Activated T-cell treated with anti-CD3 and anti-CD28 coated beads for 48 hours (primary cell): ENCODE measurements at places on chromosomes 7 and 10.

DNA sequence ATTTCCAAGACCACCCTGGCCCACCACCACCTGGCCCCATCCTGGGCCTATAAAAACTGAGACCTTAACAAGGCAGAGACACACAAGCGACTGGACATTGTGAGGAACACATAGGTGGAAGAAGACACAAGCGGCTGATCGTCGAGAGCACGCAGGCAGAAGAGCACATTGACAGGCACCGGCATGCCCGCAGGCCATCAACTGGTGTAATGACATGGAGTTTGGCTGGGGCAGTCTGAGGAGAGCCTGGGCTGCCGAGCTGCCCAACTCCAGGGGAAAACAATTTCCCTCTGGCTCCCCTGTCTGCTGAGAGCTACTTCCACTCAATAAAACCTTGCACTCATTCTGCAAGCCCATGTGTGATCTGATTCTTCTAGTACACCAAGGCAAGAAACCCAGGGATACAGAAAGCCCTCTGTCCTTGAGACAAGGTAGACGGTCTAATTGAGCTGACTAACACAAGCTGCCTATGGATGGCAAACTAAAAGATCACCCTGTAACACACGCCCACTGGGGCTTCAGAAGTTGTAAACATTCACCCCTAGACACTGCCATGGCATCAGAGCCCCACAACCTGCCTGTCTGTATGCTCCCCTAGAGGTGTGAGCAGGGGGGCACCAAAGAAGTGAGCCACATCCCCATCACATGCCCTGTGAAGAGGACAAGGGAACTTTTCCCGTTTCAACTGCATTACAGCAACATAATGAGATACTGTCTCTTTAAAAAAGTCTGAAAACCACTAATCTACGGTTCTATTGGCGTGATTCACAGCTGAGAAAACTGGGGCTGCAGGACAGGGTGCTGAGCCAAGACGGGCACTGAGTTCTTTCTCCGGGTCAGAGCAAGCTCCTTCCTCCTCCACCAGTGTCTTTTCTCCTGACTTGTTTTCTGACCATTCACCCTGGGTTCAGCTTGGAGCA lies 18.5 kb upstream of the TNS3 start:
- no peak for DNase-seq

- no peak for DNase-seq
Measured at GRCh38 chr10:63042256-63042655, 90.9 kb upstream of the NRBF2 start.

DNA sequence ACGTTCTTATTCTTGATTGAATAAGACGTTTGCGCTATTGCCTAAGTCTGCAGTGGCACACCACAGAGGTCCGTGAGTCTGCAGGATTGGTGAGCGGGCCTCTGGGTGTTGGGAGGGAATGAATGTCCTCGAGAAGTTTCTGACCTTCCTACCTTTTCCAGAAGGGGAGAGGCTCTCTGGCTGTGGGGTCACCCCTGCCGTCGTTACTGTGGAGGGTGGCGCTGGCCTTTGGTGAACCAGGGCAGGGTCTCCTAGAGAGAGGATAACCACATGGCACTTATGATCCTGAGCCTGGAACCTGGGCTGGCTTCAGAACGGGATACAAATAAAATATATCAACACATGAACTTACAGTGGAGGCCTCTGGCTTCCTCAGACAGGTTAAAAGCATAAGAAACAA lies 13.8 kb downstream of the IL15RA start:
- no peak for DNase-seq

- no peak for DNase-seq
Measured at GRCh38 chr7:78953726-78954363, 499.6 kb downstream of the MAGI2 start.

DNA sequence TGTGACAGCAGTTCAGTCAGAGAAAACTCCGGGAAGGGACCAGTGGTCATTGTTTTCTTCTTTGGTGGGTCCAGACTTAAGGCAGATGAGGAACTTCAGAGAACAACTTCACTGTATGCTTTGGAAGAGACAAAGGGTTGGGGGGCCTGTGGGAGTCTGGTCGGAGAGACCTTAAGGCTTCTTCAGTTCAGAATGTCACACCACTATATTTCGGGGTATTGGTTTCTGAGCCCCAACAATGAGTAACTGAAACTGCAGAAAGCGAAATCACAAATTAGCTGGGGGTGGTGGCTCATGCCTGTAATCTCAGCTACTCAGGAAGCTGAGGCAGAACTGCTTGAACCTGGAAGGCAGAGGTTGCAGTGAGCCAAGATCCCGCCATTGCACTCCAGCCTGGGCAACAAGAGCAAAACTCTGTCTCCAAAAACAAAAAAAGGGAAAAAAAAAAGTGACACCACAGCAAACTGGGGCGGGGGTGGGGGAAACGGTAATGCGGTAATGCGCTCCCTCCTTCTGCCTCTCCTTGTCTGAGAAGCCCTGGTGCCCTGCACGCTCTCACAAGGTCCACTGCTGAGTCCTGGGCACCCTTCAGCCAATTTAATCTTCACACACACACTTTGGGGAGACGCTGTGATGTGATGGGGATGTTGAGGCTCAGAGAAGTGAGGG lies 2.2 kb upstream of the ADIRF start:
- DNase-seq: no peak

DNA sequence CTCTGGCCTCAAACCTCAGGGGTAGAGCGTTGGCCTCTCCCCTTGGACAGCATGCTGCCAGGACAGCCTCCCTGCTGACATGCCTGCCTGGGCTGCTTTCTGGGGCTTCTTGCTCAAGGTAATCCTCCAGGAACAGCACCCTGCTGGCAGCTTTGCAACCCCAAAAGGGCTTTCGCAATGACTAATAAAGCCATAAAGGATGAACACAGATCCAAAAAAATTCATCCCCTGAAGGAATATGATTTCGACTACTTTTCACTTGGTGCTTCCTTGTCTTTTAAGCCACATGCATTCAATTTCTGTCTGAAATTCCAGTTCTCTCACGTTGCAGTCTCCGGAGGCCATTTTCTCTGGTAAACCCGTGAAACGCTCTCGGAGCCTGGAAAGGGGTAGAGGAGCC lies 15.1 kb upstream of the SH3PXD2A start:
- DNase-seq: no peak

DNA sequence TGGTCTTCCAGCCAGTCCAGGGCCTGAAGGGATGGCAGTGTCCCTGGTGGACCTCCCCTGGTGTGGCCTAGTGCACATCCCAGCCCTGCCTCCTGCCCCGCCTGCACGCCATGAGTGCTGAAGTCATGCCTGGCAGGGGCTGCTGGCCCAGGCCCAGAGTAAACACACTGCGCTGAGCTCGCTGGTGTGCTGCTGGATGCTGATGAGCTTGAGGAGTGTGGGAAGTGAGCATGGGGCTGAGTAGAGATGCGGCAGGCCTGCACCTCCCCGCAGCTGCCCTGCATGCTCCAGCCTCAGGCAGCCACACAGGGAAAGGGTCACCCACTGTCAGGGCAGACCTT lies 43.2 kb downstream of the HTRA1 start:
- DNase-seq: no peak

GRCh38 chr10:18777258-18777657 lies 118.0 kb downstream of the ARL5B start:
- DNase-seq: no peak

DNA sequence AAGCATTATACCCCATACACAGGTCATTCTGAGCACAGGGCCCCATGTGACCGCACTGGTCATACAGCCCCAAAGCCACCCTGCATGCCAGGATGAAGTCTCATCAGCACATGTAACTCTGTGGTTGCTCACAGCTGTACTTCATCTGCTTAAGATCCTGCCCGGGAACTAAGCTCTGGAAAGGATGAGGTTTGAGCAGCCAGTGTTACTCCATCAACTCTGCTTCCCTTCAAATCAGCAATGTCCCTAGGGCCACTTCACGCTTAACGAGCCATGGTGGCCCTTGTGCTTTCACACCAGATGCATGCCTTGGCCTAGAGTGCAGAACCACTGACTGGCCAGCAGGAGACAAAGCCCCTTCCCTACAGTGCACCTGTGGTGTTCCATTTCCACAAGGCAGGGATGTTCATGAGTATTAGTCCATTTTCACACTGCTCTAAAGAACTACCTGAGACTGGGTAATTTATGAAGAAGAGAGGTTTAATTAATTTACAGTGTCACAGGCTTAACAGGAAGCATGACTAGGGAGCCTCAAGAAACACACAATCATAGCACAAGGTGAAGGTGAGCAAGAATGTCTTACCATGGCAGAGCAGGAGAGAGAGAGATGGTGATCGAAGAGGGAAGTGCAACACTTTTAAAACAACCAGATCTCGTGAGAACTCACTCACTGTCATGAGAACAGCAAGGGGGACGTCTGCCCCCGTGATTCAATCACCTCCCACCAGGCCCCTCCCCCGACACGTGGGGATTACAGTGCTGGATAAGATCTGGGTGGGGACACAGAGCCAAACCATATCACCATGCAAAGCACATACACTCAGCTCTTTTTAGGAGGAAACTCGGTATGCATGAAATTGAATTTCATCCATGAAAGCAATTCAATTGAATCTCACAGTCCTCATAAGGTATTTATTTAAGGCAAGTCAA lies 149.0 kb upstream of the CDCA7L start:
- no peak for DNase-seq

DNA sequence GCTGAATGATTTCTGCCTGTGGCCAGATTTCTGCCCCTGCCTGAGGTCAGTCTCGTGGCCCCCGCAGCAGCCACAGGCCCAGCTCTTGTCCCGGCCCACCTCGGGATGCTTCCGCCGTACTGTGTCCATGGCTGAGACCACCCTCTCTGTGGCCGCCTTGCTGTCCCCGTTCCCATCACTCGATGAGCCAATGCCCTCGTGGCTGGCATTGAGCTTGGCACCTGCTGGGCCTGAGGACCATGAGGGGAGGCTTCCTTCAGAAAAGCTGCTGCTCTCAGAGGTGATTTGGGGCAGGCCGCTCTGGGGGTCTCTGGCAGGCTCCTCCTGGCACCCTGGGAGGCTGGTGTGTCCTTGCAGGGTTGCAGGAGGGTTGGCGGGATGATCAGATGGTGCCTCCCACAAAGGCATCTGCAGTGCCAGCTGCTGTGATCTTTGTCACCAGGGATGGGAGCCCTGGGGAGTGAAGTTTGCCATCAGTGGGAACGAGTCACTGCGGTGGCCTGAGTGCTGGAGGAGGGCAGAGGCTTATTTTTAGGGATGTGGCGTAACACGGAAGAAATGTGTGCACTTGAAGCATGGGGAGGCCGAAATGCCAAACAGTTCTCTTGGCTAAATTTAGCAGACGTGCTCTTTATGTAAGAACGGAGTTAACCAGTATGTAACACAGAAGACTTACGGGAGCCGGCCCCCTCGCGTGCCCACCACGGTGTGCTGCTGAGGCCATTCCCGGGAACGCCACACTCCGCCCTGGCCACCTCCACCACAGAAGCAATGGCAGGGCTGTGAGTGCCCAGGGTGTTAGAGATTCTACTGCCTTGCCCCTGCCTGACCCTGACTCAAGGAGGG lies 47.7 kb downstream of the VIPR2 start:
- DNase-seq: no peak

GRCh38 chr7:158470336-158470735 lies 117.3 kb downstream of the PTPRN2 start:
- no peak for DNase-seq

- no peak for DNase-seq
Measured at GRCh38 chr10:131206111-131206995, 105.2 kb downstream of the TCERG1L start.

- DNase-seq: no peak
Measured at GRCh38 chr10:65320236-65321026, 1605.4 kb upstream of the LRRTM3 start.

GRCh38 chr10:31820096-31820495 lies 108.5 kb downstream of the ARHGAP12 start:
- DNase-seq: no peak

DNA sequence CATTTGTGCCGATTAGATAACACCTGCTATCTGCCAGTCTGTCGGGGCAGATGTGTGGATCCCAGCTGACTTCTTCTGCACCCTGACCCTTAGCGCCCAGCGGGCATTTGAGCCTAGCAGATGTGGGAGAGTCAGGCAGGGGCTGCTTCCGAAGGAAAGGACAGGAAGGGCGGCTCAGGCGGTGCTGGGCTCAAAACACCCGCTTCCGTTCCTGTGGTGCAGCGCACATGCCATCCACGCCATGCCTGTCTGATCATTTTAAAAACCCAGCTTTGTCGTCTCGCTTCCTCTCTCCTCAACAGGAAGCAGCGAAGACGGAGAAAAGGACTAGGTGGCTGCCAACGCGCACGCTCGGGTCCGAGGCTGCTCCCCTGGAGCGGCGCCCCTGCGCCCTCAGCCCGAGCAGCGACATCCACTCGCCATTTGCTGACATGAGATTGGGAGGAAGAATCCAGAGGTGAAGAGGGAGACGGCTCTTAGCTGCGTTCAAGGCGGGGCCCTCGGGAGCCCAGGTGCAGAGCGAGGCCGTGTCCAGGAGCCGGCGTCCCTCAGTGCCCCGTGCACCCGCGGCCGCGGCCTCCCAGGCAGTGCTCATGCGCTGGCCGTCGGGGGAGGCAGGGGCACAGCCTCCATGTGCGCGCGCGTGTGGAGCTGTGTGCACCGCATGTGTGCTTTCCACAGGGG lies 5.9 kb upstream of the BHLHA15 start:
- DNase-seq: no peak

DNA sequence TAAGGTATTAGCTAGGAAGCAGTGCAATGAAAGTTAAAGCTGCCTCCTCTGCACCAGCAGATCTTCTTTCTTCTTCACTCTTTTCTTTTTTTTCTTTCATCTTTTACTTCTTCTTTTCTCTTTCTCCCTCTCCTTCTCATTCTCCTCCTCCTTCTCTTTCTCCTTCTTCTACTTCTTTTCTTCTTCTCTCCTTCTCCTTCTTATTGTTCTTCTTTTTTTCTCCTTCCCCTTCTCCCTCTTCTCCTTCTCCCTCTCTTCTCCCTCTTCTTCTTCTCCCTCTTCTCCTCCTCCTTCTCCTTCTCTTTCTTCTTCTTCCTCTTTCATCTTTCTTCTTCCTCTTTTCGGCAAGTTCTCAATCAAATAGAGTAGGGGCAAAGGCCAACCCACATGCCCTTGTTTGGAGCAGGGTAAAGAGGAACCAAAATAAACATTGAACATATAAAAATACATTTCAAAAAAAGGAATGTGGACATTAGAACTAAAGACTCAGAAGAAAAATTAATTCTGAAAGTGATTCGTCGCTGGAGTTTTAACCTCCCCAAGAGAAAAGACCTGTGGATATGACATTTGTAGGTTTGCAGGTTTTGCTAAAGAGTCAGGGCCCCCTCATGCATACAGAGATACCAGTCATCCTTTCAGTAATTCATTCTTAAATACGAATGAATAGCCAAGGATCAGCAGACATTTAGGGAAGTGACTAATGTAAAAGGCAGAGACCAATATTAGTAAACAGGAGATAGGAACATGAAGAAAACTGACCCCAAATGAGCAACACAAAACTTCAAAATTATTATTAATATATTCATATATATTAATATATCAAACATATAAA lies 93.0 kb upstream of the RSU1 start:
- no peak for DNase-seq
